ENCODE measurements at places on chromosomes 3 and 15. TPM values are rescaled to one million over a fixed set of nuclear protein-coding genes. Genes with fewer than 3 reads are reported as not detected.

The CAPN7 gene
- 15.8 TPM for polyA plus RNA-seq

The GHRL gene
- 5.4 TPM for polyA plus RNA-seq

The MAP6D1 gene
- polyA plus RNA-seq, result 0.64 TPM

The CLDN18 gene
- 118 TPM for polyA plus RNA-seq

GRCh38 chr3:164537485-164537884 lies 540.8 kb downstream of the SI start:
- no peak for DNase-seq

GRCh38 chr3:85475346-85475745 lies 516.6 kb downstream of the CADM2 start:
- DNase-seq, result no peak

- DNase-seq, result no peak
Observed at GRCh38 chr3:23365066-23365465, 161.9 kb downstream of the UBE2E2 start.
